GM04503 (cell line): ENCODE measurements at places on chromosomes 1 and 21.

GRCh38 chr1:179095924-179096323, 14.1 kb downstream of the TOR3A start:
- DNase-seq, result no peak

DNA sequence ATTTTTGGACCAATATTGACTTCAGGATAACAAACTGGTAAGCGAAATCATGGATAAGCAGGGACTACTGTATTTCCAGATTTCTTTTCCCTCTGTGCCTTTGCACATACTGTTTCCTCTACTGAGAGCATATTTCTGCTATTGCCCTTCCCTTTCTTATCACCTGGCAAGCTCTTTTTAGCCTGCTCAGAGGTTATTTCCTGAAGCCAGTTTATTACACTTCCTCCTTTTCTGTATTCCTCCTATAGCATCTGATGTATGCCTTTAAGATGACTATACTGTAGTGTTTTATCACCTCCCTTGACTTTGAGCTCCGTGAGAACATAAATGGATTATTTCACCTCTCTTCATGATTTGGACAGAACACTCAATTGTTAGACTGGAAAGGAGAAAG, 49.0 kb downstream of the MAGI3 start:
- DNase-seq, result no peak

- DNase-seq, result no peak
Observed at GRCh38 chr1:40310983-40311642, 6.0 kb downstream of the COL9A2 start.

DNA sequence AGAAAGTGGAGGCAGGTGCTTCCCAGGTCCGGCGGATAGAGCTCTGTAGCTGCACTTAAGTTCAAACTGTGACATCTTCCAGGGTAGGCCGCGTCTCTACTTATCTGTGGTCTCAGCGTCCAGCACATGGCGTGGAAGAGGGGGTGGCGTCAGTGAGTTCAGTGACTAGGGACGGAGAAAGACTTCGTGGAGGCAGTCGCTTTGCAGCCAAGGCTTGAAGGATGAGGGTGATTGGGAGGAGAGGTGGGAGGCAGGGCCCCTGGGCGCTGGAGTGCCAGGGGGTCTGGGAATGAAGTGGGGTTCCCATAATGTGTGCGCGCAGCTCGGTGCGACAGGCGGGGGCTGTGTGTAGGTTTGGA, 444 bp upstream of the AGO1 start:
- no peak for DNase-seq

- DNase-seq, result no peak
Observed at GRCh38 chr1:55314740-55315139, 99.6 kb upstream of the USP24 start.

- DNase-seq, result no peak
Observed at GRCh38 chr1:56957931-56958330, 7.9 kb downstream of the C8B start.

- no peak for DNase-seq
Observed at GRCh38 chr21:16536643-16537434, 807.1 kb downstream of the USP25 start.
